ENCODE measurements at places on chromosomes 4 and X. TPM values are rescaled to one million over a fixed set of nuclear protein-coding genes. Genes with fewer than 3 reads are reported as not detected.
A peak's percentile ranks its signal among the peaks of the same experiment; 100 is the strongest.

G6PD gene
- 10.7 TPM for polyA plus RNA-seq

DNA sequence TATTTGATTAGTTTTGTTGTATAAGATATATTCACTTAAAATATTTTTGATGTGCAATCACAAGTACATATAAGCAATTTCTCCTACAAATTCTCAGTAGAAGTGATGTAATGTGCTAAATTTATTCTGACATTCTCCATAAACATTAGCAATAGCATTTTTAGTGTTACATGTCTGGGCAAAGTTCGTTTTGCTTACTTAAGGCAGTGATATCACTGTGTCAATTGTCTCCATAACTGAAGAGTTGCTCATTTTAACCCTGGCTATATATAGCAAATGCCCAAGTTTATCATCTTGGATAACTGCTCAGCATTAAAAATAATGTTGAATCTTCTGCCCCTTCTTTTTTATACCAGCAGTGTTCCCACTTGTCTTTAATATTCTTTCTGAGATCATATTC, 340.0 kb upstream of the NDST4 start:
- no peaks in the 10 kb centered on the region for H3K4me1 ChIP-seq
- no peaks in the 10 kb centered on the region for H3K27me3 ChIP-seq
- no peak for DNase-seq
- no peaks in the 10 kb centered on the region for H3K36me3 ChIP-seq
- no peak overlapping the region for H3K4me3 ChIP-seq
- H3K27ac ChIP-seq, result no peak overlapping the region

ANKRD50 gene
- polyA plus RNA-seq, result 6.4 TPM

DNA sequence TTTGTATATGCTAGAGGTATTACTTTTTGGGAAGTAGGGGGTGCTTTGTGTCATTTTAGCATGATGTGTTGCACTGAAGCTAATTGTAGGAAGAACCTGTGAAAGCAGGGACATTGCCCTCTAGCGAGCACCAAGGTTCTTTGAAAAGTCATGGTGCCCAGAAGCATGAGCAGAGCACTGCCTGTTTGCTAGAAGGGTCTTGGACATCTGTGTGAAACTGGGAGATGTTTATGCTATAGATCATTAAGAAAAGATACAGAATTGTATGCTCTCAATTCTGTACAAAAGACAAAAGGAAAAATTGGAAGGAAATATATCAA, 14.7 kb downstream of the GRPR start:
- DNase-seq, result peak; percentile 16
- no peaks in the 10 kb centered on the region for H3K36me3 ChIP-seq
- no peak overlapping the region for H3K27ac ChIP-seq
- peaks cover 12% of the 10 kb centered on the region for H3K4me1 ChIP-seq
- peaks cover 46% of the 10 kb centered on the region for H3K27me3 ChIP-seq

DNA sequence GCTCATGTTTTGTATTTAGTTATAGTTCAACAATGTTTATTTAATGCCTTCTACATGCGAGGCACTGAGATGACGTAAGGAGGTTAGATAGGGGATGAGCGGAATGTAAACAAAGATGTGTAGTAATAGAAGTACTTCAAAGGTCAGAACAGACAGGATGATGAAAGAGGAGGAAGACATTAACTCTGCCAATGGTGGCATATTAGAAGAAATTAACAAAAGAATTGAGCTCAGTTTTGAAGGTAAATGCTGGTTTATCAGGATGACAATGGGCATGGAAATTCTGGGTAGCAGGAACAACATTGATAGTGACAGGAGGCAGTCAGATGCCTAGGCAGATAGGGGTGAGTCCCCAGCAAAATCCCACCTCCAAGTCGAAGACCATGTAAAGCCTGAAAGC, 62.3 kb upstream of the PGRMC2 start:
- DNase-seq, result no peak
- no peaks in the 10 kb centered on the region for H3K4me1 ChIP-seq
- no peaks in the 10 kb centered on the region for H3K27me3 ChIP-seq
- no peak overlapping the region for H3K4me3 ChIP-seq
- no peak overlapping the region for H3K27ac ChIP-seq

DNA sequence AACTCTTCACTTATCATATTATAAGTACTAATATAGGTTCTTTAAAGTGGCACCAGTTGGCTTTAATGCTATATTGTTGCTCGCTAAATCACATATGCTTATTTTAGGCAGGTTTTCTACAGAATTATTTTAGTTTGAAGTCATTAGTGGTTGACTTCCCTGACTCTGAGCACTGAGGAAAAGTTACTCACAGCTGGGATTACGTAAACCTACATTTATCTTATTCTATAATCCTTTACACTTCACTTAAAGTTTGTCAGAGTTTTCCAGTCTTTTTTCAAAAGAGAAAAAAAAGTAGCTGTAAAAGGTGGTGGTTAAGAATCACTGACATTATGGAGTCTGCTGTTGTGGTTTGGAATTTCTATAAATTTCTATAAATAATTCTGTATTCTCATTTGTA, 5.8 kb downstream of the UGT2B4 start:
- no peak for DNase-seq
- no peaks in the 10 kb centered on the region for H3K36me3 ChIP-seq
- H3K27ac ChIP-seq, result no peak overlapping the region
- H3K27me3 ChIP-seq, result no peaks in the 10 kb centered on the region
- H3K4me1 ChIP-seq, result no peaks in the 10 kb centered on the region
- no peak overlapping the region for H3K4me3 ChIP-seq

NLGN4X gene
- not detected for polyA plus RNA-seq

DNA sequence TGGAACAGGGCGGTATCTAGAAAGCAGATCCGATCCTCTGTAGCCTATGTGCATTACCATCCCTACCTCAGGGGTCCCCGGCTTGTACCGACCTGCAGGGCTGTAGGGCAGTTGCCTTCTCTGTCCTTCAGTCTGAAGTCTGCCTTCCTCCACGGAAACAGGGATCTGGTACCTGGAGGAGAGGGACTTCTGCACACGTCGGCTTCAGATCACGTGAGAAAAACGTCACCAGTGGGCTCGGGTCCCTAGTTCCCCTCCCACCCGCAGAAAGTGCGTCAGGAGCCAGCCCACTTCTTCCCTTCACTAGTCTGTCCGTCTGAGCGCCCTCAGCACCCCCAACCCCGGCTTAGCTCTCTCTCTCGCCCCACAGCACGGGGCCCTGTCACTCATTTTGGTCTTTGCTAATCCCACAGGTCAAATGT, at the start of gene TCEAL5:
TCEAL5 (minus strand) TSS at position 170 of the 422 bp plus-strand sequence. CDS start 2,187 bp downstream, outside the sequence.
- H3K27ac ChIP-seq, result no peak within 1 kb of the TSS
- H3K36me3 ChIP-seq, result no peaks in the 10 kb centered on the region
- H3K4me1 ChIP-seq, result no peaks in the 10 kb centered on the region
- H3K27me3 ChIP-seq, result no peaks in the 10 kb centered on the region
- DNase-seq, result no peak
- peak within 1 kb of the TSS; percentile 9 for H3K4me3 ChIP-seq

- no peaks in the 10 kb centered on the region for H3K27me3 ChIP-seq
- no peak overlapping the region for H3K27ac ChIP-seq
- DNase-seq, result no peak
- no peaks in the 10 kb centered on the region for H3K36me3 ChIP-seq
- no peaks in the 10 kb centered on the region for H3K4me1 ChIP-seq
- H3K4me3 ChIP-seq, result no peak overlapping the region
Measured at GRCh38 chr4:175470131-175470530, 341.9 kb downstream of the GPM6A start.

- no peak overlapping the region for H3K4me3 ChIP-seq
- peak; percentile 84 for DNase-seq
- no peaks in the 10 kb centered on the region for H3K36me3 ChIP-seq
- no peaks in the 10 kb centered on the region for H3K27me3 ChIP-seq
- H3K27ac ChIP-seq, result peak overlapping the region; percentile 29
- H3K4me1 ChIP-seq, result peaks cover 63% of the 10 kb centered on the region
Measured at GRCh38 chr4:139978692-139979091, 175.3 kb downstream of the MAML3 start.

- no peak overlapping the region for H3K4me3 ChIP-seq
- no peak overlapping the region for H3K27ac ChIP-seq
- H3K27me3 ChIP-seq, result no peaks in the 10 kb centered on the region
- DNase-seq, result no peak
- H3K4me1 ChIP-seq, result no peaks in the 10 kb centered on the region
Measured at GRCh38 chrX:915427-916229, 285.0 kb downstream of the SHOX start.

MMRN1 gene
- polyA plus RNA-seq, result not detected

SASH3 gene
- polyA plus RNA-seq, result 179 TPM

F8A2 gene
- not detected for polyA plus RNA-seq

- H3K4me3 ChIP-seq, result no peak overlapping the region
- no peak overlapping the region for H3K27ac ChIP-seq
- H3K36me3 ChIP-seq, result no peaks in the 10 kb centered on the region
- DNase-seq, result no peak
- no peaks in the 10 kb centered on the region for H3K4me1 ChIP-seq
Measured at GRCh38 chrX:11196476-11196875, 85.3 kb downstream of the HCCS start.

DNA sequence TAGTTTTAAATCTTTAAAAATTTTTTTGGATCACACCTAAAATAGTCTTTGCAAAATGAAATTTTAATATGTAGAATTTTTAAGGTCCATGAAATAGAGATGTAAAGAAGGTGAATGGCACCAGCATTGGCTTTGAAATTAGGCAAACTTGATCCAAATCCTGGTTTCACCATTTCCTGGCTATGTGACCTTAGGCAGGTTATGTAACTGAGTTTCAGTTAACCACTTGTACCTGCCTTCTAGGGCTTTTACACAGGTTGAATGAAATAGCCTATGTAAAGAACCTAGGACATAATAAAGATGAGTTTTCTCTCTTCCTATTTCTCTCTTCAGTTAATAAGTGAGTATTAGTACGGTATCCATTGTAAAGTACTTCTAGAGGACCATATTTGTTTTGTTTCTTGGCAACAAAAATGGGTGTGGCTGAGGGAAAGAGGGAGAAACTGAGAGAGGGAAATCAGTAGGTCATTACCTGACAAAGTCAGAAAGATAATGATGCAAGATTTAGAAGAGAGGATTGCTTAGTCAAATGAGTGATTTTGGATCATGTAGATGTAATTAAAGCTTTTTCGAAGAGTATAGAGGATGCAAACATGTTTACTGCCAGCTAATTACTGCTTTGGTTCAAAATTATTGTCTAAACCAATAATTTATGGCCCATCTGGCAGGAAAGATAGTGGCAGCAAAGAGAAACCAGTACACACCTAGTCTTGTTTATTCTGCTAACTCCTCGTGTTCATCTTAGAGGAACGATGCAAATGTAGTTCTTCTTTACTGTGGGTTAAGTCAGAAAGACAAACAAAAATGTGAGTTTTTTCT, 81.9 kb downstream of the PDLIM5 start:
- no peak overlapping the region for H3K27ac ChIP-seq
- DNase-seq, result no peak

GRCh38 chr4:147542229-147542990, 61.5 kb downstream of the EDNRA start:
- H3K4me3 ChIP-seq, result no peak overlapping the region
- H3K4me1 ChIP-seq, result no peaks in the 10 kb centered on the region
- H3K27ac ChIP-seq, result no peak overlapping the region
- no peak for DNase-seq
- H3K27me3 ChIP-seq, result no peaks in the 10 kb centered on the region
- no peaks in the 10 kb centered on the region for H3K36me3 ChIP-seq

GRCh38 chr4:121950680-121951520, 960 bp downstream of the TRPC3 start:
- peak overlapping the region; percentile 72 for H3K4me3 ChIP-seq
- H3K36me3 ChIP-seq, result no peaks in the 10 kb centered on the region
- no peak overlapping the region for H3K27ac ChIP-seq
- peaks cover 12% of the 10 kb centered on the region for H3K4me1 ChIP-seq
- H3K27me3 ChIP-seq, result peaks cover 86% of the 10 kb centered on the region

DNA sequence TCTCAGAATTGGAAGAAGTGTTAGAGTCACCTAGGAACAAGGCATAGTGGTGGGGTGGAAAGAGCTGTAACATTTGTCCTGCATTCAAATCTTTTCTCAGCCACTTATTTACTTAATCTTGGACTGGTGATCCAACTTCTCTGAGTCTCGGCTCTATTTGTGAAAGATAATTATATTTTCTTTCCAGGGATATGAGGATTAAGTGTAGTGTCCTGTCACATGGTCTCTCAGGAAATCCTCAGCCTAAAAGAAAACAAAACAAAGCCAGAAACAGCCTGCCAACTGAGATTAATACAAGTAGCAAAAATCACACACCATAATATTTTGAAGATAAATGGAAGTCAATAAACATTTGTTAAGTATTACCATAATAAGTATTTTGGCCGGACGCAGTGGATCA, 33.3 kb upstream of the ETNPPL start:
- DNase-seq, result no peak
- no peak overlapping the region for H3K4me3 ChIP-seq
- H3K4me1 ChIP-seq, result no peaks in the 10 kb centered on the region
- H3K27ac ChIP-seq, result no peak overlapping the region

HTR2C gene
- not detected for polyA plus RNA-seq

GRCh38 chr4:42391981-42392380, 5.3 kb upstream of the SHISA3 start:
- H3K4me3 ChIP-seq, result no peak overlapping the region
- H3K4me1 ChIP-seq, result peaks cover 7% of the 10 kb centered on the region
- no peak overlapping the region for H3K27ac ChIP-seq
- H3K27me3 ChIP-seq, result peaks cover 24% of the 10 kb centered on the region

SLC9B1 gene
- 0.06 TPM for polyA plus RNA-seq

DNA sequence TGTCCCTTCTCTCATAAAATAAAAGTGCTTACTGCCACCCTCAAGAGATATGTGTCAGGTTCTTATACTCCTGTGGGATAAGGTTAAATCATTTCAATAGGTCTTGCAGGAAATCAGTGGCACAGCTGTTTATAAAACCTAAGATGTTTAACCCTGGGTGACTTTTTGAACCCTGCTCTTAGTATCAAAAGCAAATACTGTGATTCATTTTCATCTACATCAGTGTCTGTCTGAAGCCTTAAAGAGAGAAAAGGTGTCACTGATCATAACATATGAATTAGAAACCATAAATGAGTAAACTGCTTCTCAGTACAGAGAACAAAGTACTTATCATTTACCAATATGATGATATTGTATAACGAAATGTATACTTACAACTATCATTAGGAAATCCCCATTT, 59.0 kb downstream of the CCSER1 start:
- H3K27ac ChIP-seq, result no peak overlapping the region
- no peaks in the 10 kb centered on the region for H3K27me3 ChIP-seq
- no peaks in the 10 kb centered on the region for H3K4me1 ChIP-seq
- H3K4me3 ChIP-seq, result no peak overlapping the region
- no peaks in the 10 kb centered on the region for H3K36me3 ChIP-seq

Measured in CD14-positive monocyte (primary cell).